Amniotic stem cell (primary cell): ENCODE measurements at places on chromosomes 6 and 20.

GRCh38 chr6:41191569-41191968 lies 9.4 kb downstream of the TREML2 start:
- DNase-seq, result no peak

- no peak for DNase-seq
These were observed 44.2 kb downstream of the PMEPA1 start for GRCh38 chr20:57665589-57665971.

- no peak for DNase-seq
These were observed 628.0 kb downstream of the KIF16B start for GRCh38 chr20:15945289-15945688.

DNA sequence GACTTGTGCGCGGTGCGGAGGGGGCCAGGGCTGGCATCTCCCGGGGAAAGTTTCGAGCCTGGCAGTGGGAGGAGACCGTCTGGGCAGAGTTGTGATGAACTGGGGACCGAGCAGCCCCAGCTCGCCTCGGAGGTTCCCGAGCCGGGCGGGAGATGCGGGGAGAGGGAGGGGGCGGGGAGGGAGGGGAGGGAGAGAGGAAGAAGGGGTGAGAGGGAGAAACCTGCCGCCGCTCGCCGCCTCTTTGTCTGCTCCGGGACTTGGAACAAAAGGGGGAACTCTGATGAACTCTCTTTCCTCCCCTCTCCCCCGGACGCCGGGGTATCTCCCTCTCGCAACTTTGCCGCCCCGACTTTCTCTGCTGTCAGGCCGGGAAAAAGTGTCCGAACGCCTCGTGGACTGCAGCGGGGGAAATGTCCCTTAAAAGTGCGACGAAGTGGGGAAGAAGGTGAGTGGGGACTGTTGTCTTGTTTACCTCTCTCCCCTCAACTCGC lies 72.7 kb downstream of the SOX4 start:
- no peak for DNase-seq

DNA sequence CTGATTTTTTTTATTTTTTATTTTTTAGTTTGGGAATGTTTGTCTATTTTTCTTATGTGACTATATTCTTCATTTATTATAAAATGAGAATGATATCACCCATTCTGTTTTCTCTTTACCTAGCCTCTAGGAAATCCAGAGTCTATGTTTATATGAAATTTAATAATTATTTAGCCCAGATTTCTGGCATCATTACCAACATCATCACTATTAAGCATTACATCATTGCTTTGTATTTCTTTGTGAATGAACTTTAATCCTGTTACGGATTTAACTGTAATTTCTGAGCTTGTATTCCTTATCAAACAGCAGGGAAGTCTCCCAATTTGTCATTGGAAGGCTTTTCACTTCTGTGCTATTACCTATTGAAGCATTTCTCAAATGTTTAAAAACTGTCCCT lies 72.7 kb upstream of the NOX3 start:
- no peak for DNase-seq

- DNase-seq, result no peak
These were observed 29.7 kb upstream of the PBOV1 start for GRCh38 chr6:138248011-138248410.

- DNase-seq, result no peak
These were observed 10.1 kb upstream of the SIRPD start for GRCh38 chr20:1567392-1568162.

GRCh38 chr20:57434390-57434700 lies 43.1 kb downstream of the RBM38 start:
- no peak for DNase-seq

GRCh38 chr6:150334790-150335783 lies 33.7 kb upstream of the IYD start:
- peak; percentile 60 for DNase-seq

GRCh38 chr6:169452869-169453620 lies 199.4 kb upstream of the THBS2 start:
- no peak for DNase-seq

DNA sequence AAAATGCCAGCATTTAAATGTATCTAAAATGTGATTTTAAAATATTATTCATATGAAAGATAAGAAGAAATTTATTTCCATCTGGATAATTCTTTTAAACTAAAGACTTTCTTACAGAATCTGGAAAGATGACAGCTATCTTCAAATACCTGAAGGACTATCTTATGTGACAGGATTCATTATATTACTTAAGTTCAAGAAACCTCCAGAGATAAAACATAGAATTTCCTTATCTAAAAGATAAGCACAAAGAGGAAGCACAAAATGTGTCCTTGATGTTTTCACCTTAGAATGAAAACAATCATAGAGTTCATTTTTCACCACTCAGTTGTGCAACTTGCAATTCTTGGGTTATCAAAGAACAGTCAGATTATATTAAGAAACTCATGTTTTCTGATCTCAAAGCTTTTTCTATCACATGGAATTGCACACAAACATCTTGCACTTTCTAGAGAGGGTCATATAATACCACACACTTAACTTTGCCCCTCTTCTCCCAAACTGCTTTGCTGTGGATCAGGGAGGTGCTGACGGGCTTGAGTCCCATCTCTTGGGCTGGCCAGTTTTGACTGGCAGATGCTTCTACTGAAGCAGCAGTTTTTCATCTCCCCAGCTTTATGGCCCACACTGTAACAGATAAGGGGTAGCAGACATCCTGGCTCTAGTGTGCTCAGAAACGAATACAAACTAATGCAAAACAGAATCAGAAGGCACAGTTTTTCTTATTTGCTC lies 467.4 kb downstream of the CDC5L start:
- DNase-seq, result no peak

DNA sequence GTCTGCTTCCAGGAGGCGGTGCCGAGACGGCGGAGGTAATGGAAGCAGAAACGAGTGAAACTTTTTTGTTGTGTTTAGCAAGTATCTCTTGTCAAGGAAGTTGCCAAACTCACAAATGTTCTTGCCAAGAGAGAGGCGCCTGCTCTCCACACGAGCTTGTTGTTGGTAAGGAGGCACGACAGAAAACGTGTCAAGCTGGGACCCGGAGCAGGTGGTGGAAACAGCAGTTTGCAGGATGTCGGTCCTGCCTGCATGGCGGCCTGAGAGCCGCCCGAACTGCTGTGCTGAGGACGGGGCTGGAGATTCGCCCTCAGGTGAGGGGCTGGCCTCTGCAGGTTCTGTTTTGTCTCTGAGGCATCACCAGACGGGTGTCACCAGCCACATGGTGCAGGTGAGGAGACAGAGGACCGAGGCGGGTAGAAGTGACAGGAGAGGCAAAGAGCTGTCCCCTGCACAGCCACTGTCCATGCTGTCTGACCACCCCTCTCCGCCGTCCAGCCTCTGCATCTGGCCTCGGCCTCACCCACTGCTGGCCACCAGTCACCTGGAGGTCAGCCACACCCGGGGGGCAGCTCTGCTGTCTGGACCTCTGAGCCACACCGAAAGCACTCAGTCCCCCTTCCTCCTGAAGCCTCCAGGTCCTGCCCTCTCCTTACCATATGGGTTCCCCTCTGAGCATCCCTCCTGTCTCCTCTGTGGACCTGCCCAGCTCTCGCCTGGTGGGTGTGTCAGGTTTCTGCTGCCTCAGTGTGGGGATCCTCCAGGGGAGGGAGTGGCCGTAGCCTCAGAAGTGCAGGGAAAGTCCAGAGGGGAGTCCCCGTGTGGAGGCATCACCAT lies 261.5 kb downstream of the TAF4 start:
- no peak for DNase-seq

- no peak for DNase-seq
These were observed 16.5 kb downstream of the REPS1 start for GRCh38 chr6:138971601-138972000.

- no peak for DNase-seq
These were observed 241.4 kb downstream of the LAMA2 start for GRCh38 chr6:129124347-129124746.

- no peak for DNase-seq
These were observed 134.8 kb downstream of the LY86 start for GRCh38 chr6:6723361-6723760.

DNA sequence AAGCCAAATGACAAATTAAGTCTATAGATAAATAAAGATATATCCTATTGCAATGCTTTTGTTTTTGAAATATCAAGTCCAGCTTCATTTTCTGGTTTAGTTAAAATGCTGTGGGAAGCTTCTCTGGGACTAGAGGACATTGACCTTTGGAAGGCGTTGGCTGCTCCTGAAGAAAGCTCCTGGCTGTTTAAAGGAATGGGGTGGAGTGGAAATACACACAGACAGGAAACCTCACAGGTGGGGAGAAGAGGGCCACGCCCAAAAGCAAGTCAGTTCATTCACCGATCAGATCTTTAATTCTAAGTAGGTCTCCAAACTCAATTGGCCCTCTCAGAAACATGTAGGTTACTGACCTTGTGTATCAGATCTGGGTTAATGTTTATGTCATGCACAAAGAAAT lies 59.6 kb downstream of the SPTLC3 start:
- DNase-seq, result no peak

GRCh38 chr6:139172567-139172966 lies 37.7 kb downstream of the HECA start:
- DNase-seq, result no peak

DNA sequence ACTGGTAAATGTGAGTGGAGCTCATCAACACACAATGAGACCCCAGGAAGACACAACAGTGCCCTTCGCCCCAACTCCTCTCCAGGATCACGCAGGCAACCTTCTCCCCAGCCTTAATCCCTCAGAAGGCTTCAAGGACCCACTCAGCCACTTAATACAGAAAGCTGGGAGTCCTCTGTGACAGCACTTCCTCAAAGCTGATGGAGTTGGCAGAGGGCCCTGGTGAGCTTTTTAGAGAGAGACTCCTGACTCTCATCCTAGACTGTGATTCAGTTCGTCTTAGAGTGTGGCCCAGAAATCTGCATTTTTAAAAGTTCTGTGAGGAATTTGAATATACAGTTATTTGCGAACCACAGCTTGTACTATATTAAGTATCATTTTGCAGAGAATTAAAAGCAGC lies 187.7 kb downstream of the UST start:
- DNase-seq, result no peak
